ENCODE measurements at places on chromosomes 2 and 18.

GRCh38 chr2:43228756-43229659 lies 2.6 kb upstream of the ZFP36L2 start:
- peak; percentile 10 for DNase-seq

DNA sequence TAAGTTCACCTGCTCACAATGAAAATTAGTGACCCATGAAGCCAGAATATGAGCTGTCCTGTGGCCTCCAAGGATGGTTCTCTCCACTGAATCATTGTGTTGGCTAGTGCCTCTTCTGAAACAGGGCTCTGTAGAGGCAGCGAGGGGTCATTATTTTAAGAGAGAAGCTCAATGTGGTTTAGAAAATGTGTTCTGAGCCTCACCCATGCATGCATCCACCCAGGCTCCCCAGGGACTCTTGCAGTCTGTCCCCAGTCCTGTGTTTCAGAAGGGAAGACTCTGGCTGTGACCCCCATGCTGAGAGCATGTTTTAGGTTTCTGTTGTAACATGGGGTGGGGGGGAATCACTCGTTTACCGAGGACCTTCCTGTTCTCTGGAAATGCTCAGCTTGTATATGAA lies 135.2 kb downstream of the RNF144A start:
- no peak for DNase-seq

GRCh38 chr2:341017-341542 lies 53.2 kb upstream of the ALKAL2 start:
- no peak for DNase-seq

DNA sequence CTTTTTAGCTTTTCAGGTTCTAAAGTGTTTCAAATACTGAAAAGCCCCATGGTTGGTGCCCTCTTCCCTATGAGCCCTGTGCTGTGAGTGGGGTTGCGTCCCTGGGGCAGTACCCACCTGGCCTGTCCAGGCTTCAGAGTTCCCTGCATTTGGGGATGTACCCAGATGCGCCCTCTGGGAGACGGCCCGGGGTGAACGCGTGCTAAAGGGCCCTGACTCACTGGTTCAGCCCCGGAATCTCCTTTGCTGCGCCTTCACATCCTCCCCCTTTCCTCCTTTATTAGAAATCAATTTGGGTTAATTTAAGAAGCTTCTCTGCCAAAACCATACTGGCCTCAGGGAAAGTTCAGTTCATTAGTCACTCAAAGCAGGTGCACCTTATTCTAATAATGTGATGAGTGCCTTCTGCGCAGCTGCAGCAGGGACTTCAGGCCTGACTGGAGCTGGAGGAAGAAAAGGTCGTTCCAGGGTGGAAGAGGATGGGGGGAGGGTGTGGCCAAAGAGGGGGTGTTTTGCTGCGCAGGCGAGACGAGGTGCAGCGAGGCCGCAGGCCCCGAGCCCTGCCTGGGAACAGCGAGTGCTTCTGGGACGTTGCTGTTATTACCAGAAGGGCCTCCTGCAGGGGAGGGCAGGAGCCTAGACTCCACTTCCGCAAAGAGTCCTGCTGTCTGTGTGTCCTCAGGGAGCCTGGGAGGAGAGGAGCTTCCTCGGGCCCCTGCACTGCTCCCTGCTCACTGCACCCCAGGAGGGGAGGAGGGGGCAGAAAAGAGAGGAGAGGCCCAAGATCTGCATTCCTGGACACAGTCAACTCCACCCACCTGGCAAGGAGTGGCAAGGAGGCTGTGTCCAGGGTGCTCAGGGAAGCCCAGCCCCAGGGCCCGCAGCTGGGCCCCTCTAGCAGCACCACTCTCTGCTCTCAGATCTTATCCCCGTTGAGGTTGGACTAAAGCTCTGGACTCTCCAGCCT lies 223.2 kb upstream of the PXDN start:
- DNase-seq, result no peak

GRCh38 chr2:207142461-207142860 lies 23.3 kb downstream of the KLF7 start:
- DNase-seq, result no peak

- DNase-seq, result no peak
Measured at GRCh38 chr2:128589681-128590080, 271.0 kb upstream of the HS6ST1 start.

DNA sequence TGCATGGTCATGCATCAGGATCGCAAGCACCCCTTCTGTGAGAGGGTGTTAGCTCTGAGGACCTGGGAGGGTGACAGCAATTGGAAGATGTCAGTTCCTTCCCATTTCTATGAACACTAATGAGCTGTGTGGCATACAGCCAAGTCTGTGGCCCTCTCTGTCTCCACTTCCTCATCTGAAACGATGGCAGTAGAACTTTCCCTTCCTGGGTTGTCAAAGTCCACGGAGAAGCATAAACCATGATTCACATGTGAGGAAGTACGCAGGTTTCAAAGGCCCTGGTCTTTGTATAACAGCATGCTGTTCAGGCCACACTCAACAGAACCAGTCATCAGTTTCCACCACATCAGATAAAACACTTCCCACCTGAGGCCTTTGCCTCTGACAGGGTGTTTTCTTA lies 167.4 kb upstream of the RAB6C start:
- no peak for DNase-seq

- no peak for DNase-seq
Measured at GRCh38 chr2:187329586-187329985, 118.5 kb downstream of the CALCRL start.

DNA sequence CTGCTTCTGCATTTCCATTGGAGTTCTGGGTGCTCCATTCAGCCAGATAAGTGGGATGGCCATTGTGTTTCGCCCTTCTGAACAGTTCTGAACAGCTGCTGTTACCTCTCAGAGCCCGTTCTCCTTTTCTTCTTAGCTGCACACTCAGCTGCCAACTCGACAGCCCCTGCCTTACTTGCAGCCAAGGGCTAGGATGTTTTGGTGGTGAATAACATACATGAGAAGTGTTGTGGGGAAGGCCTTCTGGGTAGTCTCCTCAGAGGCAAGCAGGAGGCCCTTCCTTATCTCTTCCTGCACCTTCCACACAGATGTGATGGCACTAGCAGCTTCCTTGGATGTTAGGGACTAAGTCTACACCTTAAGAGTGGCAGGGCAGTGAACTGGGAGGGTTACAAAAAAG lies 138.4 kb upstream of the NOSTRIN start:
- DNase-seq, result no peak

- no peak for DNase-seq
Measured at GRCh38 chr2:60379216-60379615, 174.2 kb downstream of the BCL11A start.
